ENCODE measurements at places on chromosomes 4 and X.

DNA sequence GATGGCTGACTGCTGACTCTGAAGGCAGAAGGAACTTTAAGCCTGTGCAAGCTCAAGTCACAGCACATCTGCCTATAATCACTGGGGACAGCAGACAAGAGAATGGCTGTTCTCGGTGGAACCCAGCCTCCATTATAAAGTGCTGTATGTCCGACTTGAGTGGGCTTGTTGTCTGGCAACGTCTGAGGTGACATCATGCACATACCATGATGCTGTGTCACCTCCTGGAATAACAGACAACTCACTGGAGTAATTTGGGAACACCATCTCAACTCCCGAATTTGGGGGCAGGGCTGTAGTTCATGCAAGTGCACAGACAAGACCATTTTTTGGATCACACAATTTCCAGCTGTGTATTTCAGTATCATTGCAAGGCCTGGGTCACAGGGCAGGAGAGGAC is 59.8 kb upstream of the GPM6B start:
- no peak for DNase-seq

GRCh38 chr4:175440786-175441185 is 371.3 kb downstream of the GPM6A start:
- no peak for DNase-seq

GRCh38 chr4:184506527-184507121 is 32.3 kb upstream of the IRF2 start:
- DNase-seq: no peak

- no peak for DNase-seq
Observed at GRCh38 chr4:57740625-57741190, 630.5 kb upstream of the IGFBP7 start.

GRCh38 chr4:1174941-1175634 is 2.7 kb upstream of the SPON2 start:
- no peak for DNase-seq

DNA sequence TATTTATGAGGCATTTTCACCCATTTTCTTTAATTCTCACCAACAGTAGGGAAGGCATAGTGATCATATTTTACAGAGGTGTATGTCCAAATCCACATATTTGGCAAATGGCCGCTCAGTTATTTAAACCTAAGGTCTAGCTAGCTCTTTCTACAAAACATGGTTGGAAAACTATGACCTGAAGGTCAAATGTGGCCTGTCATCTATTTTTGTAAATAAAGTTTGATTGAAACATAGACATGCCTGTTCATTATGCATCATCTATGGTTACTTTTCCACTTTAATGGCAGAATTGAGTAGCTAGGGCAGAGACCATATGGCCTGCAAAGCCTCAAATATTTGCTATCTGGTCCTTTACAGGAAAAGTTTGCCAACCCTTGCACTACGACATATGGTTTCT is 44.2 kb downstream of the GBA3 start:
- DNase-seq: no peak

- no peak for DNase-seq
Observed at GRCh38 chr4:147938496-147938895, 206.6 kb downstream of the ARHGAP10 start.

DNA sequence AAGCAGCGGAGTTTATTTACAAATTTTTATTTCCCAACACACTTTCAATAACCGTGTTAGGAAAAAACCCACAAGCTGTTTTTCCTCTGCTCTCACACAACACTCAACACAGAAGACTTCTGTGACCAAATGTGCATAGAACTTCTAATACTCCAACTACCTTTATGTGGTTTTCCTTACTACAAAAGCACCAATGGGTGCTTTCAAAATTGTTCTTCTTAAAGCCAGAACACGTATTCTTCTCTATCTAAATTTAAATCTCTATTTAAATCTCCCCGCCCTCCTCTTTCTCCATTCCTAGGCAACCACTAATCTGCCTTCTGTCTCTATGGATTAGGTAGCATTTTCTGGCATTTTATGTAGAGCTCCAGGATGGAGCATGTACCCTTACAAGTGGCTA is 90.0 kb downstream of the SHROOM2 start:
- no peak for DNase-seq

DNA sequence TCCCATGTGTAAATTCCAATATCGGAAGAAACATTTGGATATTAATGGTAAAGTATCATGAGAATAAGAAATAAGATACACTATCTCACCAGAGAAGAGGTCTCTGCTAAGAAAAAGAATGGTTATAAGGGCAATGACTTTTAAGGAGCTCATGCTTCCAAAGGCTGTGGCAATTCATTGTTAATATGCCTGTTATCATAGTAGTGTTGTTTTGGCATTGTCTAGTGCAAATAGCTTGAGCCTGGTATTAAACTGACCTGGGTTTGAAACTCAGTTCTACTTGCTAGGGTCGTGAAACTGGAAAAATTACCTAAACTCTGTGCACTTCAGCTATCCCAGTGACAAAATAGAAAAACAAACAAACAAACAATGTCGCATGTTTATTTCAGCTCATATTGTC is 8.8 kb downstream of the HPGDS start:
- DNase-seq: no peak

GRCh38 chr4:176354884-176355283 is 35.1 kb downstream of the SPCS3 start:
- DNase-seq: no peak

DNA sequence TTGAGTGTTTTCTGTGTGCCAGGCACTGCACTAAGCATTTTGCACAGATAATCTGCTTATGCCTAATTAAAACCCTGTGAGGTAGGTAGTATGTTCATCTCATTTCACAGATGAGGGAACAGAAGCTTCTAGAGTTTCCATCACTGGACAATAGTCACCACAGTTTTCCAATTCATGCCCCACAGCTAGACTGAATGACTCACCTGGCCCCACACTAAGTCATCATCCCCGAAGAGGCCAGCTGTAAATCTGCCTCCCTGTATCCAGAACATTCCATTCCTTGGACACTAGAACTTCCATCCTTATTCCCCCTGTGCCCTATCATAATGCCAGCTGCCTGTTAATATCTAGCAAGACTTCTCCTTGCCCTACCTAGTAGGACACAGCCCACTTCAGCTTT is 40.9 kb upstream of the NYX start:
- DNase-seq: no peak

- no peak for DNase-seq
Observed at GRCh38 chr4:155342142-155342541, 34.6 kb downstream of the MAP9 start.

DNA sequence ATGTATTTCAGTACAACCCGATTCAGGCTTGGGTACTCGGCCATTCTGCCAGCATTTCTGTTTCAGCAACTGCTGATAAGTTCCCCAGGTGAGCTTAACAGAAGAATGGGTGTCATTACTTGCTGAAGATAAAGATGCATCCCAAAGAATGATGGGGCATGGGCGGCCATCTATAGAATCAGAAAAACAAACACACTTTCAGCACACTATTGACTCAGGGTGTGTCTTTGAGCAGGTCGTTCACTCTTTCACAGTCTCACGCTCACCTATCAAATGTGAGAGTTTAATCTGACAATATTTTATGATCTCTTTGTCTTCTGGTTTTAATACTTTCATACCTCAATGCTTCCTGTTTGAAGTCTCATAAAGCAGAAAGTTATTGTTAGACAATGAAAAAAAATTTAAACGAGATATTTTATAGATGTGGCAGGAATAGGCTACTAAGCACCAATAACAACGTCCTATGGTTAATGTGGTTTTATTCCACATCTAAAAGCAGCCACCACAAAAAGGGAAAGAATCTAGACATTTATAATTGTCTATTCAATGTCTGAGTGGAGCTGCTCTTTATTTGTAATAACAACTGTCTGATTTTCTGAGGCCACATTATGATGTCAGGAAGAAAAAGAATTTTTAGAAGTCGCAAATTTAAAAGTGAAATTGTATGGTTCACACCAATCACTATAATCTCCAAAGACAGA is 17.0 kb downstream of the GASK1B start:
- no peak for DNase-seq

DNA sequence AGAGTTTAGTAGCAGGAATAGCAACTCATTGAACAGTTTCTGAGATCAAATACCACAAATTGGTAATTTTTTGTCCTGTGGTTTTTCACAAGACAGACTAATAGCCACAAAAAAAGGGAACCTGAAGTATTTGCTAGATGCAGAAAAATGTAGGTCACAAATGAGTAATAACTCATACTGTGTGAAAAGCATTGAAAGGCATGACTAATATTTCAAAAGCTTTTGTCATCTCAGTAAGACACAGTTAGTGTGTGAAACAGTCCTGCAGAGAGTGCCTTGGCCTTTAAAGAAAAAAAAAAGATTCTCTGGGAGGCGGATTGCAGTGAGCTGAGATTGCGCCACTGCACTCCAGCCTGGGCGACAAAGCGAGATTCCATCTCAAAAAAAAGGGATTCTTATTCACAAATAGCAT is 31.4 kb upstream of the SLC25A31 start:
- no peak for DNase-seq

DNA sequence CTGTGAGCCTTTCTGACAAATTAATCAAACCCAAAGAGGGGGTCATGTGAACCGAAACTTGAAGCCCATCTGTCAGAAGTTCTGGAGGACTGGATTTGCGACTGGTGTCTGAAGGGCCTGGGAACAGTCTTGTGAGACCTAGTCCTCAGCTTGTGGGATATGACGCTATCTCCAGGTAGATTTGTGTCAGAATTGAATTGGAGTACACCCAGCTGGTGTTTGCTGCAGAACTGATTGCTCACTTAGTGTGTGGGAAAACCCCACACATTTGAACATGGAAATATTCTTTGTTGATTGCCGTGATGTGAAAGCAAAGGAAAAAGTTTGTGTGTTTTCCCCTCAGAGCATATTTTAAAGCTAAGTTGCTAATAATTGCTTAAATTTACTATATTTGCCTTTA is 30.3 kb upstream of the TMSB15B start:
- no peak for DNase-seq

DNA sequence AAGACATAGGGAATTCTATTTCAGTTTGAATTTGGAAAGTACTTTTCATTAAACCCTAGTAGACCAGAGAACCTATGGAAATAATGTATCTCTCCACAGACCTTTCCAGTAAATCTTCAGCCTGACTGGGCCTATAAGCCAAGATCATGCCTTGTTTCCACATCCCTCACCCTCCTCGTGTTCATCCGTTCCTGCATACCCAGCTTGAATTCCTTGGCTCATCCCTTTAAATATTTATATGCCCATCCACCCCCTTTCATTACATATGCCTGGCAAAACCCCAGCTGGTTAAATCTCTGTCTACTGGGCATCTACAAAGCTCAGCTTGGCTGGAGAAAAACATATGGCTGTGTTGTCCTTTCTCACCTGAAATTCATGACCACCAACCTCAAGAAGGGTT is 32.4 kb downstream of the SLC2A9 start:
- DNase-seq: no peak

DNA sequence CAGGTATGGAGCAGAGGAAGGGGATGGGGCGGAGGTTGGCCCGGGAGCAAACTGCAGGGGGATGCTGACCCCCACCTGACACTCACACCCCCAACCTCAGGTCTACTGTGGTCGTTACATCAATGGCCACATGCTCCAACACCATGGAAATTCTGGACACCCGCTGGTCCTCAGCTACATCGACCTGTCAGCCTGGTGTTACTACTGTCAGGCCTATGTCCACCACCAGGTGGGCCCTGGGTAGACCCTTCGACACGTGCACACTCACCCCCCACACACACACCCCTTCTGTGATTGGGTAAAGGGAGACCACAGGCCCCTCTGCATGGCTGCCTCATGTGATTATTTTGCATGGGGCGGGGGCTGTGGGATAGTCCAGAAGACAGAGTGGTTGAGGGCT is 2.2 kb upstream of the ERAS start:
- no peak for DNase-seq

- DNase-seq: no peak
Observed at GRCh38 chrX:1928805-1929204, 313.9 kb downstream of the ASMT start.

- no peak for DNase-seq
Observed at GRCh38 chr4:140704392-140704960, 51.7 kb downstream of the TBC1D9 start.

DNA sequence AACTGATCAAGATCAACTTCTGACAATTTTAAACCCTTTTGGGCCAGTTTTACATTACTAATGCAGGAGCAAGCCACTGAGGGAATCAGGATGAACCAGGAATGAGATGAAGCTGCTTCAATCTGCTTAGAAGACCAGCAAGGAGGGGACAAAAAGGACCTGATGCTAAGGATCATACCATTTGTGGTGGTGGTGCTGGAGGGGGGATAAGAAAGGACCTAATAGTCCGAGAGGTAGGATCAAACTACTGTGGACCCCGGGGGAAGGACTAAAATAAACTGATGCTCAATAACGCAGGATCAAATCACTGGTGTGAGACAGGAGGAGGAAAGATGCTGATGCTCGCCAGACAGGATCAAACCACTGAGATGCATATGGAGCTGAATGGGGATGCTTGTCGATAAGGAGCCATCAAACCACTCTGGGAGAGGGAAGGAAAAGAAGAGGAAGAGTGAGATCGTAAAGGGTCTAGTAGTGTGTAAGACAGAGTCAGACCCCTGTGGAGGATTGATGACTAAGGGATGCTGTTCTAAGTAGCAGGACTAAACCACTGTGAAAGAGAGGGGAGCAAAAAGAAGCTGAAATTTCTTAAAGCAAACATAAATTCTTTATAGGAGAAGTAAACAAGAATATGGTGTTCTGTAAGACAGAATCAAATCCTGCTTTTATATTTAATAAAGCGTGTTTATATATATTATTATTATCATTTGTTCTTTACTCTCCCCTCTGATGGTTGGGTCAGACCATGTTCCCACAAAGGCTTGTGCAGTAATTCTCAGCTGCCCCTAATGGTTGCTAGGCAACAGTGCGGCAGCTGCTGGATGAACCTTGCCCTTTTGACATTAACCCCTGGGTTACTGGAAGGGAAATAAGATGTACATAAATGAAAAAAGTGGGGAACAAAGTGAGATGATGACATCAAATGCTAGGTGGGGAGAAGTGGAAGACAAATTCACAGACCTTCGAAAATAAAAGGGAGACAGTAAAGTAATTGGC is 432.5 kb upstream of the FGF16 start:
- no peak for DNase-seq

DNA sequence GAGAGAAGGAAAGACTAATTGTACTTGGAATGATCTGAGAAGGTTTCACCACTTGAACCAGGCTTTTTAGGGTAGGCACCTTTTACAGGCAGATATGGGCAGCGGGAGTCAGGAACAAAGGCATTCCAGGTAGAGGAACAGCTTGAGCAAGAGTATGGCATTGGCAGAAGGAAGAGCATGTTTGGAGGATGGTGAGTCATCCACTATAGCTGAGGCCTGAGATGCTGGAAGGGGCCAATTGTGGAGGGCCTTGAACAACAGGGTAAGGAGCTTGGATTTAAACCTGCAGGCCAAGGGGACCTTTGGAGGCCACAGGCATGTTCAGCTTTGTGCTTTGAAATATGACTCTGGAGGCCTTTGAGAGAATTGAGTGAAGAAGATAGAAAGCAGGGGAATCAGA is 32.2 kb downstream of the PFKFB1 start:
- DNase-seq: no peak

DNA sequence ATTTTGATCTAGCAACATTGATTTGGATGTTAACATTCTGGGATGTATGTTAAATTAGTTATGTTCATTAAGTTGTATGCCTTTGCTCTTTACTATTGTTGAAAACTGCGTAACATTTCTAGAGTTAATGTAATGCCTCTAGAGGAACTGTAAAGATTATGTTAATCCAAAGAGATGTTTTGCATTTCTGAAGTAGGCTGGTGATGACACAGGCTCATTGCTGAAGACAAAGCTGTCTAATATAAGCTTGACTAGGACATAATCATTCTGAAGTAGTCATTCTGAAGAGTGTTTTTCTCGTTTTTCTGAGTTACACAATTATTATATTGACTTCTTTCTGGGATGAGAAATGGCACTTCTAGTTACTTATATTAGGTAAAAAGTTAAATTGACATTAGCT is 72.9 kb downstream of the LRP2BP start:
- no peak for DNase-seq

All from thyroid gland (tissue), 4 donors.